ENCODE measurements at places on chromosomes 6 and 20.
A peak's percentile ranks its signal among the peaks of the same experiment; 100 is the strongest.

- no peak for DNase-seq
Observed at GRCh38 chr6:13228264-13229204, 99.8 kb downstream of the TBC1D7 start.

DNA sequence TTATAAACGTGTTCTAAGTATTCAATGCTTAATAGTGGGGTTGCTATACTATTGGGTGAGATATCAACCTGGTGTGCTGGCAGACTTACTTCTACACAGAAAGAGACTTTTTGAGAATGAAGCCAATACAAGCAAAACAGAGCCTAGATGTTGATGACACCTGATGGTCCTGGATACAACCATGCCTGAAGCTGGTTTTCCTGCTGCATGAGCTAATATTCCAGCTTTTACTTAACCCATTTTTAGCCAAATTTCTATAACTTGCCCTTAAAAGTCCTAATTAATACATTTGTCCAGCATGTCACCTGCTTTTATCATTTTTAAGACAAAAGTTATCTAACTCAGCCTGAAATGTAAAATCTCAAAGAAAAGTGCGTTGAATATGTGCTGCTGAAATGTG lies 86.2 kb downstream of the PFDN4 start:
- no peak for DNase-seq

DNA sequence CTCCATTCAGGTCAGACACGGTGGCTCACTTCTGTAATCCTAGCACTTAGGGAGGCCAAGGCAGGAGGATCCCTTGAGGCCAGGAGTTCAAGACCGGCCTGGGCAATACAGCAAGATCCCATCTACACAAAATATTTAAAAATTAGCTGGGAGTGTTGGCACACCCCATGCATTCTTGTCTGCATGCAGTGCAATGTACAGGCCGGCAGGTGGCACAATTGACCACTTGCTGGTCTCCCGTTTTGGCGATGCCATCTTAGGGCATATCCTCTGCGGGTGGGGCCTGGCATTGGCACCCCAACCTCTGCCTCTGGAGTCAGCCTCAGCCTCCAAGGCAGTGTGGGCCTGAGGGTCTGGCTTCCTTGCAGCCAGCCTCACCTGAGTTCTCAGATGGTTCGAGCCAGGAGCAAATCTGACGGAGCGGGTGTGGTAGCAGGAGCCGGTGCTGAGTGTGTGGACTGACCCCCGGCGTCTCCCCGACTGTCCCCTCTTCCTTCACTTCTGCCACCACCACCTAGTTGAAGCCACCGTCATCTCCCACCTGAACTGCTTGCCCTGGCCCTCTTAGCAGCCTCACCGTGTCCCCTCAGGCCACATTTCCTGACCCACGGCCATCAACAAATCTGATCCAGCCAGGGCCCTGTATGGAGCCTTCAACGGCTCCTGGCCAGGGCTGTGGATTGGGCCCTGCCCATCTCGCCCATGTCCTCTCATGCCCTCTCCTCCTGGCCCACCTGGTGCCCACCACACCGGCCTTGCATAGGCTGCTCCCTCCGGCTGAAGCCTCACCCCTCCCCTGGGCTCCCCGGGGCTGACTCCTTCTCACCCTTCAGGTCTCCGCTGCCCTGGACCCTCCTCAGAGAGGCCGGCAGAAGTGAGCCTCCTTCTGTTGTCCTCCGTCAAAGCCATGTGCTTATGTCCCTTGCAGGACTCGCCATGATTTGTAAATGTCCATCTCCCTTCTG lies 44.0 kb downstream of the EFCAB8 start:
- peak; percentile 69 for DNase-seq

DNA sequence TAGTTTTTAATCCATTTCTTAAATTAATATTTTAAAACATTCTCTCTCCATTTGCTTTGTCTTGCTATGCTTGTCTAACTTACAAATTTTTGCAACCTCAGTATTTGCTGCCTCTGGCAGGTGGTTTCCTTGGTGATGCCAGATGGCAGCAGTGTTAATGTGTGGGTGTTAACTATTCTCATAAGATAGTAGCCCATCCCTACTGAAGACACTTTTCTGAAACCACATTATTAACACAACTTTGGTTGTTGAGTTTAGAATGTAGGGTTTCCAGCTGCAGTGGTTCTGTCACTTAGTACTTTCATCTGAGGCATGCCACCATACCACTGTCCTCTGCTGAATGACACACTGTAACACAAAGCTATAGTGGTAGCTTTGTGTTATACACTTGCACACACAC lies 75.1 kb downstream of the MYO6 start:
- no peak for DNase-seq

- DNase-seq = peak; percentile 33
Observed at GRCh38 chr6:90107771-90108282, 188.8 kb downstream of the BACH2 start.

- DNase-seq = no peak
Observed at GRCh38 chr20:41386502-41387427, 20.1 kb upstream of the EMILIN3 start.

All from stimulated activated CD4-positive, alpha-beta T cell treated with anti-CD3 and anti-CD28 coated beads, Interleukin-4, amount 100 ng/mL, for 1 hour (primary cell).